ENCODE measurements at places on chromosomes 2 and 18.
A peak's percentile ranks its signal among the peaks of the same experiment; 100 is the strongest.

- DNase-seq: no peak
Measured at GRCh38 chr2:60831921-60832320, 49.5 kb upstream of the REL start.

DNA sequence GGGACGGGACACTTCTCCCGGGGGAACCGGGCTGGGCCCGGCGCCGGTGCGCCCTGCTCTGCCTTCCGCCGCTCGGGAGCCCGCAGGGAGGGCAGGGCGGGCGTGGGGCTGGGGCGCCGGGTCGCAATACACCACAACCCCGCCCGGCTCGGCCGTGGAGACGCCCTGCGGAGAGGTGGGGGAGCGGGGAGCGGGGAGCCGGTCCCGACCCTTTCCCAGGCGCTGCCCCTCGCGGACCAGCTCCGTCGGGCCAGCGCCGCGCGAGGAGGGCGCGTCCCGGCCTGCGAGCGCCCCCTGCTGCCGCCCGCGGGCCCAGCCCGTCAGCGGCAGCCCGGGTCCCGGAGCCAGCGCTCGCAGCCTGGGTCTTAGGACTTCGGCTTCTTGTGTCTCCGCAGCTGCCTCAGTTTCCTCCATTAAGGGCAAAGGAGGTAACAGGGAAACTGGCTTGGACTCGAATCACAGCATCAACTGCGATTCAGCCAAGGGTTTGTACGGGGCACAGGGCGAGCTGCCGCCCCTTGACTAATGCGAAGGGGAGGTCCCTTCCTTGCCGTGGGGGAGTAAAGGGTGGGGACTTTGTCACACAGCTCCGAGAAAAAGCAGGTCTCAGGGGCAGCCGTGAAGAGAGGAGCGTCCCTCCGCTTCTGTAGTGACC is 635 bp upstream of the ADRA2B start:
- DNase-seq: peak; percentile 63

- no peak for DNase-seq
Measured at GRCh38 chr18:70430501-70431173, 141.8 kb downstream of the SOCS6 start.

DNA sequence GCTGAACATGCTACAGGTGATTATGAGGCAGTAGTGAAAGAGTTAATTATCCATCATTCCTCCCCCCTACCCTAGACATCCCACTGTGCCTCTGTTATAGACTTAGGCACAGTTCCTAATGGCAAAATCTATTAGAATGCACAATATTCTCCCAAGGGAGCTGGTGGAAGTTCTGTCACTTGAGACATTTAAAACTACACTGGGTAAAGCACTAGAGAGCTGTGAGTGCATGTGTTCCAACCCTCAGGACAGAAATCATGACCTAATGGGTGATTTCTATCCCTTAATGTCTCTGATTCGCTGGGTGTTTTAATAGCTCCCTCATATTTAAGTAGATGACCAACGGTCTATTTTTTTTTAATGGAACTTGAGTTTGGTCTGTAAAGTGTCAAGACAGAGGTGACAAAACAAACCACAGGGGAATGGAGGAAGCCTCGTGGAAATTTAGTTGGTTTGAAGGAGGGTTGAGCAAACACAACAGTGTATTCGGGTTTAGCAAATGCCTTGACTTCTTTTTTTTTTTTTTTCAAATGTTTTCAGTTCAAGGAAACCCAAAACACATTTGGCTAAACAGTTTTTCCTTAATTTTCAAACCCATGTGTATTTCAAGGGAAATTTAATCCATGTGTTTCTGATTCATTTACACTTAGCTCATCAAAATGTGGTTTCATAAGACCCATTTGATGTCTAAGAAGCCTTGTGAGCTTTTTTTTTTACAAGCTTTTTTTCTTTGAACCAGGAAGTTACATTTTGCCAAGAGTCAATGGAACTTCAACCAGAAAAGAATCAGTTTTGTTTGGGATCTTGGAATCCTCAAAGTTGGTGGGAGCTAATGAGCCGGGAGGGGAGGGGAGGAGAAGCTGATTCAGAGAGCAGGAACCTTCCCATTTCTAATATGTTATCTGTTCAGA is 665.1 kb upstream of the ZEB2 start:
- DNase-seq: no peak

DNA sequence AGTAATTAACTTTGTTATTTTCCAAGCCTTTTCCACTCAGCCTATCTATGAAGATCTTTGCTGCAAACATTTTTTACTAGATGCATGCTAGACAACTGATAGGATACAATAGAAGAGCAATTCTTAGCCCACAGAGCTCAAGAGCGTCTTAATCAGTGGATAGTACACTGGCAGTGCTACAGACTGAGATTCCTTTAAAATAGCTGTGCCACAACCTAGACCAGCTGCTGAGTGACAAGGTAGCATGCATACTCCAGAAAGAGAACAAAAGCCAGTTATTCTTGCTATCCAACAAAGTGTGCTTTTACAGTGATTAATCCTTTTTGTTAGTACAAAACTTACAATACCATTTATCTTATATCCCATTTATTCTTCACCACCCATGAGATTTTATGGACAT is 507.9 kb upstream of the SYT4 start:
- no peak for DNase-seq

DNA sequence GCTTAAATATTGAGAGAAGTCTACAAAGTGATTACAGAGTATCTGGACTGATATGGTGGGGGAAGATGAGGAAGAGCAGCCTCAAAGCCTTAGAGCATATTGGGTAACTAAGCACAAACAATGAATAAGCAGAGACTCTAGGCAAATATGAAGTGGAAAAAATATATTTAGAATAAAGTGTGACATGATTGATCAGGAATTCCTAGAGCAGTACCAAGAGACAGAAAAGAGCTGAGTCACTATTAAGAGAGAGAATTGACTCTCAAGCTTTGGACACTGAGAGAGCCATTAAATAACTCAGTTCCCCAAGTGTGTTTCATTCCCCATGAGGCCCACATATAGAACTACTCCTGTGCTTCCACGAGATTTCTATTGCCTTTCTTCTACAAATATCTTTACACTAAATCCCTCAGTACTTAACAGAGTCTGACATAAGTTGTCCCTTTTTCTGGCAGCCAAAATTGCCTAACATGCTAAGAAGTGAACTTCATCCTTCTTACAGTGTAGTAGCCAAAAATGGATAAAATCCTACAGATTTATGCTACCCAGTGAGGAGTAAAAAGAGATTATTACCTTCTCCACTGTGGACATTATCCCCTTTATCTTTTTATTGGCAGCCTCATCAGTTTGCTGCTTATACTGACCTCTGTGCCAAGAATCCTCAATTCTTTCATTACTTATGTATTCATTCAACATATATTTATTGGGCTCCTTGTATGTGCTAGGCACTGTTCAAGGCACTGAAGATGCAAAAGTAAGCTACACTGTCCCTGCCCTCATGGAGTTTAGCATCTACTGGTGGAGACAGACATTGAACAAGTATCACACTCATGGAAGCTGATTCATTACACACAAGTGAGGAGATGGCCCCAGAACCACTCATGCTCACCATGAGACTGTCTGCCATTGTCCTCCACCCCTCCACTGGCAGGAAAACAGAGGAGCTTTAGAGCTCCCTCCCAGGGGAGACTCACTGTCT is 45.4 kb downstream of the SLC40A1 start:
- no peak for DNase-seq

- DNase-seq: peak; percentile 15
Measured at GRCh38 chr2:106057206-106057605, 136.9 kb downstream of the UXS1 start.

DNA sequence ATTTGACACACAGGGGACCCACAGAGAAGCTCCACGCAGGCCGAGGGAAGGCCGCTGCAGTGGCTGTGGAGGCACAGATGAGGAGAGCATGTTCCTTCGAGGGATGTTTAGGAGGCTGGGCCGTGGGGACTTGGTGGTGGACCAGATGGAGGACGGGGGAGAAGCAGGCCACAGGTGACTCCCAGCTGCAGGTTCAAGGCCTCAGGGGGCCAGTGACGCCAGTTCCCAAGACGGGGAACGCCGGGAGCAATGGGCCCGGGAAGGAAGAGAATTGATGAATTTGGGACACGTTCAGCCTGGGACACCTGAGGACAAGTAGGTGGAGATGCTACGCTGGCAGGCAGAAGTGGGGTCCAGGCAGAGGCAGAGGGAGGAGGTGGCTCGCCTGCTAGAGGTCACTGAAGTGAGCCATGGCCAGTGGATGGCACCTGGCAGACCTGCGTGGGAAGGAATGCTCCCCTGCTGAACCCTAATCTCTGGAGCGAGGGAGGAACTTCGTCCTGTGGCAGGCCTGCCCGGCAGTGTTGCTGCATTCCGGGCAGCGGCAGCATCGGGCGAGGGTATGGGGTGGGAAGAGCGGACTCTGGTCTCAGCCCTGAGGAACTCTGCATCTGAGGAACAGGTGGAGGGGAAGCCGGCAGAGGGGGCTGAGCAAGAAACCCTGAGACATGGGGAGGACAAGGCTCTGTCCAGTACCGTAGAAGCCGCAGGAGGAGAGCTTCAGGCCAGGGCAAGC is 25.2 kb upstream of the HPCAL1 start:
- DNase-seq: no peak

DNA sequence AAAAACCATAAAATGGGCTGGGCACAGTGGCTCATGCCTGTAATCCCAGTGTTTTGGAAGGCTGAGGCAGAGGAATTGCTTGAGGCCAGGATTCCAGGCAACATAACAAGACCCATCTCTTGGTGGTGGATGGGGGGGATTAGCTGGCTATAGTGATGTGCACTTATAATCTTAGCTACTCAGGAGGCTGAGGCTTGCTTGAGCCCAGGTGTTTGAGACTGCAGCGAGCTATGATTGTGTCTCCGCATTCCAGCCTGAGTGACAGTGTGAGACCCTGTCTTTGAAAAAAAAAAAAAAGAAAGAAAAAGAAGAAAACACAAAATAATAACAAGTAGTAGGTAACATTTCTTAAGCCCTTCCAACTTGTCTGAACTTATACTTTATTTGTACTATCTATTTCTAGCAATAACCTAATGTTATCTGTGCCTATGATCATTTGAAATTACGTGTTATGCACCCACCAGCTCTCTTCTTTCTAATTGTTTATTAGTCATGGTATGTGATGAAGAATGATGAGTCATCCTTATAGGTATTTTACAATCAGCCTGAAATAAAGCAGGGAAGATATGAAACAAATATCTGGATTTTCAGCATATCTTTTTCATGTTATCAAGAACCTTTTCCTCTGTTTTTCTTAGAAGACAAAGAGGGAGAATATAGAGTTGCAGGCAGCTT is 129.3 kb upstream of the UNC80 start:
- DNase-seq: no peak
